Calu3 (cell line): ENCODE measurements at places on chromosomes 3 and 15.
A peak's percentile ranks its signal among the peaks of the same experiment; 100 is the strongest.

DNA sequence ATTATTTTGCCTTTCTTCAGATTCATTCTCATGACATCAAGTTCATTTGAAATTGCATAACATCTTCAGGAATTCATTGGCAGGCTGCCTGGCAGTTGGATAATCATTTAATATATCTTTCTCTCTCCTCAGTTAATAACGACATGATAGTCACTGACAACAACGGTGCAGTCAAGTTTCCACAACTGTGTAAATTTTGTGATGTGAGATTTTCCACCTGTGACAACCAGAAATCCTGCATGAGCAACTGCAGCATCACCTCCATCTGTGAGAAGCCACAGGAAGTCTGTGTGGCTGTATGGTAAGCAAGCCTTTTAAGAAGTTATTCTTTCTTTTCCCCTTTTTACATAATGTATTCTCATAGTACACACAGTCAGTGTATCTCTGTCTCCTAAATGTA, 38.2 kb downstream of the TGFBR2 start:
- H3K4me3 ChIP-seq, result no peak overlapping the region
- H3K4me1 ChIP-seq, result peaks cover 26% of the 10 kb centered on the region
- DNase-seq, result peak; percentile 20
- H3K36me3 ChIP-seq, result peaks cover 31% of the 10 kb centered on the region

GRCh38 chr3:4985330-4986174, 6.3 kb downstream of the BHLHE40 start:
- peaks cover 66% of the 10 kb centered on the region for H3K36me3 ChIP-seq
- H3K27ac ChIP-seq, result peak overlapping the region; percentile 97
- no peaks in the 10 kb centered on the region for H3K27me3 ChIP-seq
- H3K4me1 ChIP-seq, result peaks cover 34% of the 10 kb centered on the region

GRCh38 chr3:146968204-146968651, 363.1 kb upstream of the PLSCR5 start:
- H3K36me3 ChIP-seq, result no peaks in the 10 kb centered on the region
- H3K4me1 ChIP-seq, result peaks cover 10% of the 10 kb centered on the region
- no peak overlapping the region for H3K27ac ChIP-seq
- H3K27me3 ChIP-seq, result no peaks in the 10 kb centered on the region
- DNase-seq, result no peak
- no peak overlapping the region for H3K4me3 ChIP-seq

GRCh38 chr3:169871129-169871886, 1.6 kb upstream of the LRRC31 start:
- no peaks in the 10 kb centered on the region for H3K27me3 ChIP-seq
- H3K4me1 ChIP-seq, result peaks cover 35% of the 10 kb centered on the region
- DNase-seq, result peak; percentile 58
- H3K27ac ChIP-seq, result peak overlapping the region; percentile 58
- peaks cover 8% of the 10 kb centered on the region for H3K36me3 ChIP-seq

- no peak overlapping the region for H3K4me3 ChIP-seq
- DNase-seq, result no peak
- H3K4me1 ChIP-seq, result no peaks in the 10 kb centered on the region
- H3K27ac ChIP-seq, result no peak overlapping the region
- peaks cover 64% of the 10 kb centered on the region for H3K36me3 ChIP-seq
Observed at GRCh38 chr3:184307915-184308314, 6.5 kb upstream of the EIF4G1 start.

DNA sequence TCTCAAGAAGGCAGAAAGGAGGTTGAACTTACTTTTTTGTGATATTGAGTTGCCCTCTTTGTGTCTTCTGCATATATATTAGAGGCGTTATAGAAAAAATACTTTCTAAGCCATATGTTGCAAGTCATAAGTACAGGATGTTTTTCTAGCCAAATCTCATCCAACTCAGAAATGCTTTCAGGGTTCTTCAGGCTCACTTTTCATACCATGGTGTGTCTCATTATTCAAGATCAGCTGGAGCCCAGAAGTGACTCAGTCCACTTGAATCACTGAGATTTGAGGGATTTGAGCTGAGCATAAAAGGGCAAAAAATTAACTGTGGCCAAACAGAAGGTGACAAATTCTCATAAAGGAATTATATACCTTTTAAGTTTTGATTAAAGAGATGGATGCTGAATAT, 157.3 kb downstream of the WNT5A start:
- no peak overlapping the region for H3K27ac ChIP-seq
- H3K27me3 ChIP-seq, result no peaks in the 10 kb centered on the region
- H3K4me3 ChIP-seq, result no peak overlapping the region
- H3K36me3 ChIP-seq, result no peaks in the 10 kb centered on the region
- DNase-seq, result no peak
- H3K4me1 ChIP-seq, result no peaks in the 10 kb centered on the region

DNA sequence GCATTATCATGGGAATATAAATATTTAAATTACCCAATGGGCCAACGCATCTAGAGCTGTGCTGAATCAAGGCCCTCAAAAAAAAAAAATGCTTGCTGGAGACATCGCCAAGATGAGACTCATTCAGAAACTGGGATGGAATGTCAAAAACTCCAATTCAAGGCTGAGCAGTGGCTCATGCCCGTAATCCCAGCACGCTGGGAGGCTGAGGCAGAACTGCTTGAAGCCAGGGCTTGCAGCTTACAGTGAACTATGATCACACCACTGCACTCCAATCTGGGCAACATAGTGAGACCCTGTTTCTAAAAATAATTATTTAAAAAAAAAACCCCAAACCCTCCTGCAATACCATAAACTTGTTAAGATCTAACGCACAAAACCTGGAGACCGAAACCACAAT, 3.1 kb upstream of the CACNA1D start:
- no peak overlapping the region for H3K4me3 ChIP-seq
- no peaks in the 10 kb centered on the region for H3K27me3 ChIP-seq
- H3K36me3 ChIP-seq, result peaks cover 15% of the 10 kb centered on the region
- no peak overlapping the region for H3K27ac ChIP-seq

- H3K36me3 ChIP-seq, result peaks cover 11% of the 10 kb centered on the region
- no peak overlapping the region for H3K4me3 ChIP-seq
- H3K27ac ChIP-seq, result no peak overlapping the region
- no peak for DNase-seq
- no peaks in the 10 kb centered on the region for H3K27me3 ChIP-seq
Observed at GRCh38 chr15:99125061-99125891, 20.4 kb downstream of the SYNM start.

- no peak overlapping the region for H3K27ac ChIP-seq
- H3K36me3 ChIP-seq, result no peaks in the 10 kb centered on the region
- H3K4me3 ChIP-seq, result no peak overlapping the region
- no peak for DNase-seq
Observed at GRCh38 chr3:177642042-177642803, 444.9 kb upstream of the TBL1XR1 start.

DNA sequence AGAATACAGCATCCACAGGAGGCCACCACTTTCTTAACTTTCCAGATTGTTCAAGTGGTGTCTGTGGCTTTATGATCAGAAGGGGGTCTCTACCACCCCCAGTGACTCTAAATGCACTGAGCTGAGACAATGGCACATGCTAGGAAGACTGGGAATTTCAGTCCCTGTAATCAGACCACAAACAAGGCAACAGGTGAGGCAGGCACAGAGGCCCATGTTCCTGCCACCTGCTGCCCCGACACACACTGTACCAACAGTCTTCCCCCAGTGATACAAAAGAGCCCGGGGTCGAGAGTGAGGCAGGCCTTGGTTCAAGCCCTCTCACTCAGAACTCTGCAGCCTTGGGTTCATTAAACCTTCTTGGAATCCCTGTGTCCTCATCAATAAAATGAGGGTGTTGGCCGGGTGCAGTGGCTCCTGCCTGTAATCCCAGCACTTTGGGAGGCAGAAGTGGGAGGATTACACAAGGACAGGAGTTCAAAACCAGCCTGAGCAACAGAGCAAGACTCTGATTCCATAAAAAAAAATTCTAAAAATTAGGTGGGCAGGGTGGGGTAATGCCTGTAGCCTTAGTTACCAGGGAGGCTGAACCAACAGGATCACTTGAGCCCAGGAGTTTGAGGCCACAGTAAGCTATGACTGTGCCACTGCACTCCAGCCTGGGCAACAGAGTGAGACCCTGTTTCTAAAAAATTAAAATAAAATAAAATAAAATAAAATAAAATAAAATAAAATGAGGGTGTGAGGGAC, 55.8 kb downstream of the ADCY5 start:
- no peak overlapping the region for H3K27ac ChIP-seq
- peaks cover 9% of the 10 kb centered on the region for H3K4me1 ChIP-seq
- H3K27me3 ChIP-seq, result peaks cover 43% of the 10 kb centered on the region
- DNase-seq, result no peak
- H3K36me3 ChIP-seq, result no peaks in the 10 kb centered on the region
